ENCODE measurements at places on chromosomes 16 and 17.
A peak's percentile ranks its signal among the peaks of the same experiment; 100 is the strongest.

- DNase-seq: peak; percentile 87
Measured at GRCh38 chr17:50550661-50551432, 3.9 kb downstream of the SPATA20 start.

DNA sequence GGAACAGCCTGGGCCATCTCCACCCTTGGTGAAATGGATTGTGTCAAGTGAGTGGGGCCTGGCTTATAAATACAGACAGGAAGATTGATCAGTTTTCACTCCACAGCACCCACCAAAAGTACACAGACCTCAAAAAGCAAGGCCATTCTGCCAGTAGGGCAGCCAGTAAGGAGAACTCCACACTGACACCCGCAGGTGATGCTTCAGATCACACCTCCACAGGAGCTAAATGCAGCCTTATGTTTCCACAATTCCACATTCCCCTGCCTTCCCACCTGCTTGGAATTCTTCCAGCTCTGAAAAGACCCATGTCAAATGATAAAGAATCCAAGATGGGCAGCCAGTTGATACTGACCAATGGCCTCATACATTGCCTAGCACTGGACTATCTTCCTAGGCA lies 191.1 kb downstream of the ZFHX3 start:
- peak; percentile 65 for DNase-seq

GRCh38 chr16:56950881-56951771 lies 10.6 kb upstream of the CETP start:
- DNase-seq: peak; percentile 39

DNA sequence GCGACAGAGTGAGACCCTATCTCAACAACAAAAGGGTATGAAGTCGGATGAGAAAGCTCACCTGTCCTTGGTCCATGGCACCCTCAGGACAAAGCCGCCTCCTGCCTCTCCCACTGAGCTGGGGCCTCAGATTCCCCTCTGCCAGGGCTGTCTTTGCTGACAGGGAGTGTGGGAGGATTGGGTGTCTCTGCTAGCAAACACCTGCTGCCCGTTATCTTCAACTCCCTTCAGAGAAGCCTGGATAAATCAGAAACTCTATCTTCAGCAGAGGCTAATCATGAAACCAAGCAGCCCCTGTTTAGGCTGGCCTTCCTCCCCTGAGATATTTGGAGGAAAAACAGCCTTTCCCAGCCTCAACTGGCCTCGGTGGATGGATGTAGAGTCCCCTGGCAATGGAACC lies 36.3 kb upstream of the CDH1 start:
- no peak for DNase-seq

- DNase-seq: no peak
Measured at GRCh38 chr16:12507366-12507765, 296.3 kb downstream of the CPPED1 start.

DNA sequence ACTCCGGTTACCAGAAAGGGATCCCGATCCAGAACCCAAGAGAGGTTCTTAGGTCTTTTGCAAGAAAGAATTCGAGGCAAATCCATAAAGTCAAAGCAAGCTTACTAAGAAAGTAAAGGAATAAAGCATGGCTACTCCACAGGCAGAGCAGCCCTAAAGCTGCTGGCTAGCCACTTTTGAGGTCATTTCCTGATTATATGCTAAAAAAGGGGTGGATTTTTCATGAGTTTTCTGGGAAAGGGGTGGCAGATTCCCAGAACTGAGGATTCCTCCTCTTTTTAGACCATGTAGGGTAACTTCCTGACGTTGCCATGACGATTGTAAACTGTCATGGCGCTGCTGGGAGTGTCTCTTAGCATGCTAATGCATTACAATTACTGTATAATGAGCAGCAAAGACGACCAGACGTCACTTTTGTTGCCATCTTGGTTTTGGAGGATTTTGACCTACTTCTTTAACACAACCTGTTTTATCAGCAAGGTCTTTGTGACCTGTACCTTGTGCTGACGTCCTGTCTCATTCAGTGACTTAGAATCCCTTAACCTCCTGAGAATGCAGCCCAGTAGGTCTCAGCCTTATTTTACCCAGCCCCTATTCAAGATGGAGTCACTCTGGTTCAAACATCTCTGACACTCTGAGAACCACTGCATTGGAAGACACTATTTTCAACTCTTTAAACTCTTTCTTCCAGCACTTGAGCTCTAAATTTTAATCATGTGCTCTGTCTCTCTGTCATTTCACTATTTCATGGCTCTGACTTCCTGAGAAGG lies 203.6 kb upstream of the CACNG3 start:
- no peak for DNase-seq

GRCh38 chr17:58153046-58153445 lies 4.9 kb downstream of the OR4D1 start:
- DNase-seq: no peak

DNA sequence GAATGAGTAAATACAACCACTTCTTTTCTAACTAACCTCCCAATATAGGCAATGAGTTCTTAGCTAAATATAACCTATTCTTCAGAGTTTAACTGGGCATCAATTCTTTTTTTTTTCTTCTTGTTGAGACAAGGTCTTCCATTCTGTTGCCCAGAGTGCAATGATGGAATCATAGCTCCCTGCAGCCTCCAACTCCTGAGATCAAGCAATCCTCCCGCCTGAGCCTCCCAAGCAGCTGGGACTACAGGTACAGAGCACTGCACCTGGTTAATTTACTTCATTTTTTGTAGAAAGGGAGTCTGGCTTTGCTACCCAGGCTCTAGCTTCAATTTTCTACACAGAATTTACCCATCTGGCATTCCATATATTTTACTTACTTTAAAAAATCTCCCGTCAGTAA lies 1.1 kb downstream of the METTL16 start:
- DNase-seq: no peak

GRCh38 chr17:38705523-38705802 lies 390 bp downstream of the MLLT6 start:
- no peak for DNase-seq

- no peak for DNase-seq
Measured at GRCh38 chr16:89391-90302, 11.6 kb downstream of the MPG start.

Measured in HuH-7.5 (cell line).